ENCODE measurements at places on chromosomes 11 and 22.

GRCh38 chr22:16949561-16949960 is 58.5 kb downstream of the GAB4 start:
- H3K4me3 ChIP-seq: no peak overlapping the region
- no peaks in the 10 kb centered on the region for H3K27me3 ChIP-seq
- no peak overlapping the region for H3K27ac ChIP-seq
- no peaks in the 10 kb centered on the region for H3K36me3 ChIP-seq

- H3K27me3 ChIP-seq: no peaks in the 10 kb centered on the region
- H3K4me1 ChIP-seq: peaks cover 20% of the 10 kb centered on the region
- peak; percentile 95 for DNase-seq
- H3K27ac ChIP-seq: peak within 1 kb of the TSS; percentile 78
- H3K4me3 ChIP-seq: peak within 1 kb of the TSS; percentile 85
- no peaks in the 10 kb centered on the region for H3K36me3 ChIP-seq
Observed at GRCh38 chr11:925496-926301, at the start of gene AP2A2. Gene AP2A2 (plus strand): TSS chr11:925870. CDS start chr11:926022, 152 bp downstream.

DNA sequence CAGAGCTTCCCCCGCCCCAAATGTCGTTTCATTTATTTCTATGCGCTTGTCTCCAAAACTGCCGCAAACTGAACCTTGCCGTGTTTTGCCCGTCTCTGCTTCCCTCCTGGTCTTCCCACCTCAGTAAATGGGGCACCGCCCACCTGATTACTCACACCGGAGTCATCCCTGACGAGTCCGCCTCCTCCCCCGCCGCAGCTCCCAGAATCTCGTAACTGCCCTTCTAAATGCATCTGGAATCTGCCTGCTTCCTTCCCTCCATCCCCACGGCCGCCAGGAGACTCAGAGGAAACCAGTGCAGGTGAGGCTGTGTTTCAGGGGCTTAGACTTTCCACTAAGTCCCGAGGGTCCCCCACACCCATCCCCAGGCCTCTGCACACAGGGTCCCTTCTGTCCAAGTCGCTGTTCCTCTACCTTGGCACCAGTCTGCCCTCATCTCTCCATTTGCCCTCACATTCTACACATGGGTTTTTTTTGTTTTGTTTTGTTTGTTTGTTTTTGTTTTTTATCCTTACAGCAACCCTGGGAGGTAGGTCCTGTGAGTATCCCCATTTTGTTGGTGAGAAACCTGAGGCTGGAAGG is 62.6 kb upstream of the PHF21B start:
- H3K36me3 ChIP-seq: no peaks in the 10 kb centered on the region
- peaks cover 32% of the 10 kb centered on the region for H3K27me3 ChIP-seq
- peaks cover 7% of the 10 kb centered on the region for H3K4me1 ChIP-seq
- peak overlapping the region; percentile 64 for H3K27ac ChIP-seq
- no peak overlapping the region for H3K4me3 ChIP-seq
- DNase-seq: no peak

DNA sequence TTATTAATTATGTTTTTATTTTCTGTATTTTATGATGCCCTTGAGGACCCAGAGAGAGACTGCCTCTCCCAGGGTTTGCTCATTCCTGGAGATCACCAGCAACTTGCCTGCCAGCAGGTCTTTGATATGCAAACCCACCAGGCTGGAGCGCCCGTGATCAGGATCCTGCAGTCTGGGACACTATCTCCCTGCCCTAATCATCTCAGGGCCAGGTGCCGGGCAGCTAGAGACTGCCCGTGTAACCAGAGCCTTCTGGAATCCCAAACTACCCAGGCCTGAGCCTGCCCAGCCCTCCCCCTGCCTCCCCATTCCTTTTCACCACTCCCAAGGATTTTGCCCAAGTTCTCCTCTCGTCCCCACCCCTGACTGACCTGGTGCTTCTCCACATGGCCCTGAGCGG is 52.2 kb upstream of the B3GAT1 start:
- no peak overlapping the region for H3K27ac ChIP-seq
- no peaks in the 10 kb centered on the region for H3K36me3 ChIP-seq
- H3K27me3 ChIP-seq: peaks cover 25% of the 10 kb centered on the region
- DNase-seq: no peak
- H3K4me3 ChIP-seq: no peak overlapping the region

- H3K36me3 ChIP-seq: no peaks in the 10 kb centered on the region
- H3K27ac ChIP-seq: no peak overlapping the region
- H3K4me3 ChIP-seq: peak overlapping the region; percentile 73
- peaks cover 54% of the 10 kb centered on the region for H3K4me1 ChIP-seq
Observed at GRCh38 chr11:119339589-119340334, 921 bp downstream of the C1QTNF5 start.

DNA sequence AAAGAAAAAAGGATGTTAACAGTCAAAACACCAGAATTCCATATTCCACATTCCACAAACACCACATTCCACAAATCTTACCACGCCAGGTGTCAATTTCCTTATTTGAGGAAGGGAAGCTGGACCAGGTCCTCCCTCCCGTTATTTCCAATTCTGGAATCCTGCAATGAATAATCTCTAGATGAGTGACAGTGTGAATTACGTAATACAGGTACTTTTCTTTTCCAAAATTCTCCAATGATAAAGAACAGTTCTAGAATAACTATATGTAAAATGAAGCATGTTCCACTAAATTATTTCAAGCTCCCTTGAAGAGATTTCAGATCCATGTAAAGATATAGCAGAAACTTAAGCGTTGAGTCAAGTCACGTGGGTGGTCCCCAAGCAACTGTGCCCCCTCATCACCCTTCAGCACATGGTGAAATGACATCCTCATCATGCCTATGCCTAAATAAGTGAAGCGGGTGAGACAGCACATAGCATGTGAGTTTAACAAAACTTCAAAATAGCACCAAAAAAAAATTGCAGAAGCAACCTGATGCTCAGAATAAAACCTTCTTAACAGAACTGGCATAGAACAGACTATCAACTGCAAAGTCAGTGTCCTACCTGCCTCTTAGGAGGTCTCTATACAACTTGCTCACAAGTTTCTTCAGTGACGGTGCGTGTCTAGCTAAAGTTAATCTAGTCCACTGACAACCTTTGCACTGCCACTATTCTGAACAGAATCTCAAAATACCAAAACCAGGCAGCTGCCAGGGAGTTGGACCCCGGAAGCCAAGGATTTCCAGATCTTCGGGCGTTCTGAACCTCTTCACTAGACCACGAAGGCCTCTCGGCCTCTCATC is 876 bp downstream of the NFRKB start:
- no peak for DNase-seq
- peak overlapping the region; percentile 87 for H3K4me3 ChIP-seq
- H3K27ac ChIP-seq: peak overlapping the region; percentile 82
- H3K36me3 ChIP-seq: peaks cover 9% of the 10 kb centered on the region

GRCh38 chr11:110065189-110065588 is 28.0 kb upstream of the ZC3H12C start:
- H3K27ac ChIP-seq: no peak overlapping the region
- H3K36me3 ChIP-seq: no peaks in the 10 kb centered on the region
- DNase-seq: no peak
- no peak overlapping the region for H3K4me3 ChIP-seq

DNA sequence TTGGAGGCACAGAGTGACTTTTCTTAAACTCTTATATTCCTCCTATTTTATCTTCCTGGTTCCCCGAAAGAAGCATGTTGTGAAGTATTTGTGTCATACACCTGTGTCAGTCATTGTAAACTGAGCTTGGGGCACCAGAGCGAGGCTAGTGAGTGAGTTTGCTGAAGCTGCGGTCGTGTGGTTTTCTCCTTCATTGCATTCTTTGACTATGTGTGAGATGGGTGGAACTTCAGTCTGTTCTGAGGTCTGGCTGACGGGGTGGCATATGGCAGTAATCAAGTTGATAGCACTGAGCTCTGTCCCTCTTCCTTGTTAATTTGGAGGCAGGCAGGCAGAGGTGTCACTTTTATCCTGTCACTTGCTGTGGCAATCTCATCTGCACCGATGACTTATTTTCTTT is 4.2 kb downstream of the VPS26B start:
- no peaks in the 10 kb centered on the region for H3K27me3 ChIP-seq
- peaks cover 3% of the 10 kb centered on the region for H3K36me3 ChIP-seq
- no peak for DNase-seq
- no peak overlapping the region for H3K27ac ChIP-seq
- peaks cover 40% of the 10 kb centered on the region for H3K4me1 ChIP-seq

DNA sequence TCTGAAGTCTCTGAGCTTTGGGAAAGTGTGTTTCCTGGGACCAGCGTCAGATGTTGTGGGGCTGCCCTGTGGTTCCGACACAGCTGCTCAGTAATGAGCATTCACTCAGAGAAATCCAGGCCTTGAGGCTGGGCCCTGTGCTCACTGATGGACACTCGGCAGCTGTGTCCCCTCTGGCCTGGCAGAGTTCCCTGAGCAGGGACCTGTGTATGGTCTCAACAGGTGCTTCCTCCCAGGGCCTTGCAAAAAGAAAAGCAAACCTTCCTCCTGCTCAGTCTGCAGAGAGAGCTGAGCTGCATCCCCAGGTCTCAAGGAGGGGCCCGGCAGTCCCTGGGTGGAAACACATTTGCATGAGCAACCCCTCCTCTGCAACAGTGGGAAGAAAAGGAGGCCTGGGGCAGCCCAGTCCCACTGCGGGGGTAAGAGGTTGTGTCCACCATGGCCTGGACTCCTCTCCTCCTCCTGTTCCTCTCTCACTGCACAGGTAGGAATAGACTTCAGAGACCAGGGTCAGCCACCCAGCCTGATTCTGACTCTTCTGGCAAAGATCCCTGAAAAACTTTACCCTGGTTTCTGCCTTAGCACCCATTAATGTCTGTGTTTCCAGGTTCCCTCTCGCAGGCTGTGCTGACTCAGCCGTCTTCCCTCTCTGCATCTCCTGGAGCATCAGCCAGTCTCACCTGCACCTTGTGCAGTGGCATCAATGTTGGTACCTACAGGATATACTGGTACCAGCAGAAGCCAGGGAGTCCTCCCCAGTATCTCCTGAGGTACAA is 131.2 kb downstream of the VPREB1 start:
- H3K27me3 ChIP-seq: peaks cover 72% of the 10 kb centered on the region
- H3K27ac ChIP-seq: no peak overlapping the region
- no peak for DNase-seq
- no peak overlapping the region for H3K4me3 ChIP-seq

- H3K36me3 ChIP-seq: no peaks in the 10 kb centered on the region
- no peak overlapping the region for H3K4me3 ChIP-seq
- H3K27ac ChIP-seq: no peak overlapping the region
- H3K27me3 ChIP-seq: peaks cover 12% of the 10 kb centered on the region
Observed at GRCh38 chr11:58152781-58153180, 27.5 kb upstream of the OR9I1 start.

DNA sequence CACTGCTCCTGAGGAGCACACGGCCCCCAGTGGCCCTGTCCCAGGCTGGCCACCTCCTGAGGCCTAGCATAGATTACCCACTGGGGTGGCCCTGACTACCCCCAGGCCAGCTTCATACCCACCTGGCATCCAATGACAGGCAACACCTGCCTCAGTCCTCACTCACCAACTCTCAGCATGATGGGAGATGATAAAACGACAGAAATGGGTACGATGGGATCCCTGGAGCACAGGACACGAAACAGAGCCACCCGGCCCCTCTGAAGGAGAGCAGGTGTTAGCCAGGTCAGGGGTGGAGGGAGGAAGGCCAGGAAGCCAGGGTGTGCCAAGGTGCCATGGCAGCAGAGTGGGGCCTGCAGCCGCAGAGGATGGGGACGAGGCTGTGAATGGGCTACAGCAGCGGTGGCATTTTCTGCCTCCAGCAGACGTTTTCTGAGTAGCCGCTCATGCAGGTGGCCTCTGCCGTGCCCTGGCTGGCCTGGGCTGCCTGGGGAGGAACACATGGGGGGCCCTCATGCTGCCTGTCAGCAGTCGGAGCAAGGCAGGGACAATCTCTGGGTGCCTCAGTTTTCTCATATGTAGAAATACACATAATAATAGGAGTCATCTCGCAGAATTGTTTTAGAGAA is 50.2 kb upstream of the FGF3 start:
- peaks cover 32% of the 10 kb centered on the region for H3K27me3 ChIP-seq
- no peak overlapping the region for H3K27ac ChIP-seq
- peaks cover 2% of the 10 kb centered on the region for H3K36me3 ChIP-seq
- no peak for DNase-seq
- no peaks in the 10 kb centered on the region for H3K4me1 ChIP-seq

DNA sequence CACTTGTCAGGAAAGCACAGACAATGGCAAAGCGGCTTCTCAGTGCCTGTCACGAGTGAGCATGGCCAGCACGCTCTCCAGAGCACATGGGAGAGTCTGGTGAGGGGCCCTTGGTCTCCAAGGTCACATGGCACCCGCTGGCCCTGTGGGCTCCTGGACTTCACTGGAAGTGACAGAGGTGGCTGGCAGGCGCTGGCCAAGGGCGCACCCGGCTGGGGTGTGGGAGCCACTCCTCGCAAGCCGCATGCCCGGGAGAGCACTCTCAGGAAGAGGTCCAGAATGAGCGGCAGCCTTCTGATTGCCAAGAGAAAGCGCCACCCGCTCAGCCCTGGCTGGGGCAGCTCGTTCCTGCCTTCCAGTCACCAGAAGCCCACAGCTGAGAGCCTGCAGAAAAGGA is 17.1 kb upstream of the MOB2 start:
- no peak overlapping the region for H3K27ac ChIP-seq
- H3K36me3 ChIP-seq: peaks cover 1% of the 10 kb centered on the region
- no peak overlapping the region for H3K4me3 ChIP-seq
- peaks cover 34% of the 10 kb centered on the region for H3K4me1 ChIP-seq
- peak; percentile 84 for DNase-seq
- H3K27me3 ChIP-seq: no peaks in the 10 kb centered on the region

GRCh38 chr11:1791912-1792311 is 28.2 kb upstream of the CTSD start:
- H3K27ac ChIP-seq: no peak overlapping the region
- no peak for DNase-seq
- peaks cover 9% of the 10 kb centered on the region for H3K27me3 ChIP-seq
- H3K36me3 ChIP-seq: peaks cover 2% of the 10 kb centered on the region
- H3K4me3 ChIP-seq: no peak overlapping the region

DNA sequence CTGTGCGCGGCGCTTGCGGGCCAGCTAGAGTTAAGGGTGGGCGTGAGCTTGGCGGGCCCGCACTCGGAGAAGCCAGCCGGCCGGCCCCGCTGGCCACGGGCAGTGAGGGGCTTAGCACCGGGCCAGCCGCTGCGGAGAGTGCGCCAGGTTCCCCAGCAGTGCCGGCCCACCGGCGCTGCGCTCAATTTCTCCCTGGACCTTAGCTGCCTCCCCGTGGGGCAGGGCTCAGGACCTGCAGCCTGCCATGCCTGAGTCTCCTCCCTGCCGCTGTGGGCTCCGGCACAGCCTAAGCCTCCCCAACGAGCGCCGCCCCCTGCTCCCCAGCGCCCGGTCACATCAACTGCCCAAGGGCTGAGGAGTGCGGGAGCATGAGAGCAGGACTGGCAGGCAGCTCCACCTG is 5.2 kb upstream of the PES1 start:
- no peak overlapping the region for H3K4me3 ChIP-seq
- no peak overlapping the region for H3K27ac ChIP-seq
- peaks cover 3% of the 10 kb centered on the region for H3K27me3 ChIP-seq
- DNase-seq: no peak

DNA sequence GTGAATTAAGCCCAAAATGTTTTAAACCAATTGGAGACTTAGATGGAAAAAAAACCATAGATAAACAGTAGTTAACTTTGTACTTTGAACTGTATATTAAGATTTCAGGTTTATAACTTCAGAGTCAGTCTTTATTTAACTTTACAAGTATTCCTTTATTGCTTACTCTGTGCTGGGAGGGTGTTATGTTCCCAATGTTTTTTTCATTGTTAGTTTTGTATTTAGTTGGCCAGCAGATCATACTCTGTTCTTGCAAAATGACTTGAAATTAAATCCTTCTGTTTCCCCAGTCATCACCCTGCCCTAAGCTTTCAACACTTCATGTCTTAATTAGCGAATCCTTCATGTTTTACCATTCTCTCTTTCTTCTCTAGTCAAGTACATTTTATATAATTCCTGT is 25.3 kb downstream of the SIK2 start:
- no peaks in the 10 kb centered on the region for H3K27me3 ChIP-seq
- H3K36me3 ChIP-seq: peaks cover 17% of the 10 kb centered on the region
- peaks cover 3% of the 10 kb centered on the region for H3K4me1 ChIP-seq
- DNase-seq: no peak
- H3K27ac ChIP-seq: no peak overlapping the region

Data from chondrocyte (in vitro differentiated cells).